ENCODE measurements at places on chromosomes 12 and 14. TPM values are rescaled to one million over a fixed set of nuclear protein-coding genes. Genes with fewer than 3 reads are reported as not detected.

Gene C14orf39
- total RNA-seq = 7.9 TPM

DNA sequence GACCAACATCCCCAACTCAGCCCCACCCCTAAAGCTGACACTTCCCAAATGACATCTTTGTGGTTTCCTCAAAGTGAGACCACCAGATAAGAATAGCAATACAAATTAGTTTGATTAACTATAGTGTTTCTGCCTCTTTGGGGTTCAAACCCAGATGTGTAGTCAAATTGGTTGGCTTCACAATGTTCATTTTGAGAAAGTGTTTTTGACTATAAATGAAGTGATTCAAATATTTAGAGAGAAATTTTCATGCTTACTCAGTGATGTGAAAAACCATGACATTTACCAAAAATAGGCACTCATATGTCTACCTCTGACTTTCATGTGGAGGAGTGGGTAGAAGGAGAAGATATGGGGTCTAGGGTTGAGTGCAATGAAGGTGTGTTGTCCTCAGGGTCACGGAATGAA lies 218.4 kb downstream of the BCAT1 start:
- no peak for DNase-seq

GRCh38 chr14:51648296-51648695 lies 3.4 kb upstream of the FRMD6 start:
- DNase-seq = no peak

Gene VPS37B
- 31.8 TPM for total RNA-seq

Gene NKX2-1
- total RNA-seq = not detected

Gene SIVA1
- total RNA-seq = 410 TPM

Gene LRRC10
- not detected for total RNA-seq

GRCh38 chr12:102687523-102687922 lies 207.2 kb upstream of the IGF1 start:
- DNase-seq = no peak

DNA sequence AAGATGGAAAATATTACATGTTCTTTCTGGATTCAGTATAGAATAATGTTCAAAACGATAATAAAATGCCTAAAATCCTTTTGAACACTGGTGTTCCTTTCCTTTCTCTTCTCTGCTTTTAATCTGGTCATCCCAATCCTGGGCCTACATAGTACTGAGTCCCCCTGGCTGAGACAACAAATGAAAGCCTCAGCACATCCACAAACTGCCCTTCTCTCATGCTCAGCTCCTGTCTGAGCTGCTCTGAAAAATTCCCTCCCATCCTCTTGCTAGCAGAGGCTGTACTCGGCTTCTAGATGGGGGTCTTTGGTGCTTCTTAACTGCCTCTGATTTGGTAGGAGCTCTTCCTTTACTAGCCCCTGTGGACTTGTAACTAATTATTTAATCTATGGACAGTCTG lies 232.3 kb downstream of the MED13L start:
- no peak for DNase-seq

Gene SLC25A21
- not detected for total RNA-seq

DNA sequence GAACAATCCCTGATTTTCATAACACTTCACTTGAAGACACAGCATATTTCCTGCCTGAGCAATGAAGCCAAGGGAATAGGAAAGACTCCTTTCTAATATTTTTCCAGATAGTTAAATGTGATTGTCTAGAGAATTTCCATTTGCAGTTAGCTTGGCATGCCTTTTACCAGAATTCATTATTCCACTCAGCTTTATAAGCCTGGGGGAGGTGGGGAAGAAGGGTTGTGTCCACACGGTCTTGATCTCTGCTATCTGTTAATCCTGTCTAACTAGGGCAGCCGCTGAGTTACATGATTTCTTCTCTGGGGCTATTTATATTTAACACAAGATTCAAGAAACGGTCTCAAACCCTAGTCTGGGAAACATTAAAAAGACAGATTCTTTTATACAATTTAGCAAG lies 146.6 kb upstream of the FSCB start:
- DNase-seq = no peak

DNA sequence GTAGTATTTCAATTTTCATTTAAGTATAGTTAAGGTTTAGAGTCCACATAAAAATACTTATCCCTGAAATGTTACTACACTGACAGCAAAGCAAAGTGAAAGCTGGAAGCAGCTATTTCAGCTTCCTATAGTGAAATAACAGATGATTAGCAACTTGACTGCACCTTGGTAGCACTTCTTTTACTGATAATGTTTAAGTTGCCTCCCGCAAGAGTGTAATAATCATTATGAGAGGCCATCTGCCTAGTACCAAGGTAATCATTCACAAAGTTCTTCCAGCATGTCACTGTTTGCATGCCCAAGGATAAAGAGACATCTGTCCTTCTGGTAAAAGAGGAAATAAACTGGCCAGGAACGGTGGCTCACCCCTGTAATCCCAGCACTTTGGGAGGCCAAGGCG lies 69.8 kb downstream of the LIN7A start:
- no peak for DNase-seq

DNA sequence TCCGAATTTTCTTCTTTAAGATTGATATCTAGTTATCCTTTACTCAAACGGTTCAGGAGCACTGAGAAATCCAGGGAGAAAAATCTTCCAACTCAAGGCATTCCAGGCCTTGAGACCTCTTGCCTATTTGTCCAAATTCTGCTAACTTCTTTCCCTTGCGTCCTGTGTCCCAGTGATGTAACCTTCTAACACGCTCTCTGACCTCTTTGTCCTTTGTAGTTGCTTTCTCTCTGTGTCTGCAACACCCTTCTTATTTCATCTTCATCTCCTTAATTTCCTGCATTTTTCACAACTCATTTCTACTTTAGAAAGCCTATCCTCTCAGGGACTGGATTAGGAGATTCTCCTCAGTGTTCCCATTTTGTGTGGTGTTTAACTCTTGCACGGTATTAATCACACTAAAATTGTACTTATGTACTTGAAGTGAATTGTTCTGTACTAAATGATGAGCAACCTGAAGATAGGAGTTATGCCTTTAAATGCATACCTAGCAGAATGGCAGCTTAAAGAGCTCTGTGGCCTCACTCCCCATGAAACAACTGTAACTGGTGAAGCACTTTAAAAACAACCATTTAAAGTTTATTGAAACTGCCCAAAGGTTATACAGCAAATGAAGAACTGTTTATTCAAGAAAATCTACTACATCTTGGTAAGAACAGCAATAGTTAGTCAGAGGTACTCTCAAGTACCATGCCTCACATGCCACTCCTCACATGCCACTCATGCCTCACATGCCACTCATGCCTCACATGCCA lies 7.4 kb upstream of the SNAPC1 start:
- no peak for DNase-seq

GRCh38 chr12:95633049-95633731 lies 81.9 kb upstream of the USP44 start:
- peak; percentile 66 for DNase-seq

- DNase-seq = no peak
Measured at GRCh38 chr12:121514184-121514742, 66.6 kb downstream of the KDM2B start.

DNA sequence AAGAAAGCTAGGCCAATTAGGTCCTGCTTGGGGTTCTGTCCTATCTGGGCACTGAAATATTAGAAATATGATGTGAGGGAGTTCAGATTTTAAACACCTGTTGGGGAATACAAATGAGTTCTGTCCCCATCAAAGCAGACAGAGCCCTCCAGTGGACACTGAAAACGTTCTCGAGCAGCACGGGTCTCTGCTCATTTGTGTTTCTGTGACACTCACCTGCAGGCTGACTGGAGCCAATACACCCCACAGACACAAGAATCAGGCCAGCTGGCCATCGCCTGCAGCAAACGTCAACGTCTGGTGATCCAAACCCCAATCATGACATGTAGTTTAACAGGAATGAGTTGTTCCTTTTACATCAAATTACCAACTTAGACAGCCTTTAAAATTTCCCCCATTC lies 493.4 kb upstream of the TMEM132C start:
- no peak for DNase-seq

DNA sequence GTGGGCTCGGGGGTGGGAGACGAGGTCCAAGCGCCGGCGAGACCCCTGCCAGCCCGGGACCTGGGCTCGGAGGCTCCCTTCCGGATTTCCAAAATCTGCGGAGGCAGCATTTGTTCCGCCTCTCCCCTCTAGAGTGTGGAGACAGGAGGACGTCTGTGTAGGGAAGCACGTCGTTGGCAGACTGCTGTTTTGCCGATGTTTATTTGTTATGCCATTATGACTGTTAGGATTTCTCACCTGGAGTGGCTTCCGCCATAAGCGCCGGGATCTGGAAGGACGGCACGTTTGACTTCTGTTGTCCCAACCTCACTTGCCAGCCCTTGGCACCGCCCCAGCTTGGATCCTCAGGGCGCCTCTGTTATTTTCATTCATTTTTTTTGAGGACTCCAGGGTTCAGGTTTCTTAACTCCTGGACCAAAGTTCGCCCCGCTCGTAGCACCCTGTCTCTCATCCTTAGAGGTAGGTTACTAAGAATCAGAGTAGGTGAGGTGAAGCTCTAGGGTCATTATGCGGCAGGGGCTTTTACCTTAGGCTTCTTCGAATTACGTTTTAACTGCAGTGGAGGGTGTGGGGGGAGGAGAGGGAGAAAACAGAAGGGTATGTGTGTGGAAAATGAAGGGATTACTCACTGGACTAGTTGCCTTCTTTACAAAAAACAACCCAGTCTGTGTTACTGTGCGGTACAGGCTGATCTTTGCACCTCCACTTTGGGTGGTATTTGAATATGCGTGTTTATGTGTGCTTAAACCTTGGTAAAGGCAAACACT lies 547 bp upstream of the PYGL start:
- no peak for DNase-seq

GRCh38 chr14:105023144-105023543 lies 2.3 kb upstream of the CDCA4 start:
- DNase-seq = no peak

DNA sequence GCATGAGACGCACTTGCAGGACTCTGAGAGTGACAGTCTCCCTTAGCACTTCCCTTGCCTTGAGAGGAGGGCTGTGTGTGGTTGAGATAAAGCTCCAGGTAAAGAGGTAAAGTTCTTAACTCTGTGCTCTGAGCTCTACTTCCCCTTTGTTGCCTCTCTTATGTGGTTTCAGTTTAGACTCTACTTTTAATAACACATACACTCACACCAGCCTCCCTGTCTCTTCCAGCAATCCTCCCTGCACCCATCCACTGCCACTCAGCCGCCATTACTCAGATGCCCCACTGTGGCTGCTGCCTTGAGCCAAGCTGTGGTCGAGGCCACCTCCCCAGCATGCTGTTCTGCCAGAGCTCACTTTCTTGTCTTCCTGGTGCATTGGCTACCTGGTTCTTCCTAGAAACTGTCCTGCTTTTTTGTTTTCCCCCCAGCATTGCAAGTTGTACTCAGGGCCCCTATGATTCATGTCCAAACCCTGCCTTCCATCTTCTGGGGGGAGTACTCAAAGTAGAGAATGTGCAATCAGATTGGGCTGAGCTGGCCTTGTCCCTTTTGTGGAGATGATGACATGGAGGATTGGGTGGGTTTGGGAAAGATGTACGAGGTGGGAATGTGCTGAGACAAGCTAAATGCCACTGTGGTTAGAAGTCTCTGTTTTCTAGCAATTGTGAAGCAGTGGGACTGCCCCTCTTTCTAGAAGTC lies 115.5 kb upstream of the PARP11 start:
- no peak for DNase-seq

DNA sequence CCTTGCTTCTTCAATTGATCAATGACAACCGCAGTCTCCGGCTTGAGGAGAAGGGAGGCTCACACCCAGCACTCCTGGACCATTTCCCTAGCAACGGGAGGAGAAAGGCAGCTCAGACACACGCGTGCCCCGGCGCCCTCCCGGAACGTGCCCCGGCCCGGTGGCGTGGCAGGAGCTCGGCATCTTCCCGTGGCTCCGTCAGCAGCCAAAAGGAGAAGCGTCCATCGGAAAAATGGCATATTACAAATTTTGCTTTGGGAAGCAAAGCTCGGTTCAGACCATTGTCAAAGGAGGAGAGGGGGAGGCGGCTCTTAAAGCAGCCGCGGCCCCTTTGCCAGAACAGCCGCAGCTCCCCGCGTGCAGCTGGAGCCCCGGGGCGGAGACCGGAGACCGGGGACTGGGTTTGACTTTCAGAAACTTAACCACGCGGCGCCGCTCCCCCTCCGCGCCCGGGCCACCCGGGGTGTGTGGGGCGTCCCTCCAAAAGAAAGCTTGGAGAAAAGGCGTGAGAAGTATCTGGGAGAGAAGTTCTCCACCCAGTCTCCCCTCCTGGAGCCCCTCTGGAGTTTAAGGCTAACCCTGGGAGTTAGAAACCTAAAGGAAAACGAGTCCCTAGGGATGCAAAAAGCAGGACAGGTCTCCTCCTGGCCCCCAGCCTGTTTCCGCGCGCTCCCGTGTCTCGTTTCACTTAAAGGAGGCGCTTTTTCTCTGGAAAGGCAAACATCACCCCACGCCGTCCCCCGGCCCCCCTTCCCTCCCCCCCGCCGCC lies 545 bp downstream of the PPFIA2 start:
- DNase-seq = peak; percentile 68

Gene DACT1
- 46.0 TPM for total RNA-seq

GRCh38 chr12:102521662-102522277 lies 41.4 kb upstream of the IGF1 start:
- no peak for DNase-seq

- peak; percentile 72 for DNase-seq
Measured at GRCh38 chr12:54463034-54463433, 10.4 kb downstream of the GTSF1 start.

- no peak for DNase-seq
Measured at GRCh38 chr14:103451401-103451800, 66.2 kb downstream of the MARK3 start.

Measured in ascending aorta (tissue), 2 donors.